ENCODE measurements at places on chromosomes 12 and 14. TPM values are rescaled to one million over a fixed set of nuclear protein-coding genes. Genes with fewer than 3 reads are reported as not detected.

PLEKHD1 gene
- 5.4 TPM for polyA plus RNA-seq

CLEC4E gene
- polyA plus RNA-seq: 1.8 TPM

SYNE3 gene
- polyA plus RNA-seq: 2.5 TPM

DNA sequence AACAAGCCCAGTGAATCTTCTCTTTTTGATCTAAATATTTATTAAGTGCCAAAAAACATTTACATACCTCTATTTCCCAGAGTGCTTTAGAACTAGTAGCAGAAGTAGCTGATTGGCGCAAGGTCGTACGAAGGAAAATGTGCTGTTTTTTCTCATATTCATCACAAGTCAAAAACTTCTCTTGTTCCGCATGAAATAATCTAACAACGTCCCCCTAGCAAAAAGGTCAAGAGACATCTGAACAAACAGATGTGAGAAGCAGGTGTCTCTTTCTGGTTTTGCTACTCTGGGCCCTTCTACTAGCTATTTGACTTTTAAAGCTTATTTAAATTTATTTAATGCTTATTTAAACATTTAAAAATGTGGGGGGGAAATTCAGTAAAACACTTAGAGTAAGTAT lies 117.8 kb downstream of the ITPR2 start:
- no peak for DNase-seq

GRCh38 chr12:64480148-64480547 lies 28.2 kb downstream of the TBK1 start:
- no peak for DNase-seq

DNA sequence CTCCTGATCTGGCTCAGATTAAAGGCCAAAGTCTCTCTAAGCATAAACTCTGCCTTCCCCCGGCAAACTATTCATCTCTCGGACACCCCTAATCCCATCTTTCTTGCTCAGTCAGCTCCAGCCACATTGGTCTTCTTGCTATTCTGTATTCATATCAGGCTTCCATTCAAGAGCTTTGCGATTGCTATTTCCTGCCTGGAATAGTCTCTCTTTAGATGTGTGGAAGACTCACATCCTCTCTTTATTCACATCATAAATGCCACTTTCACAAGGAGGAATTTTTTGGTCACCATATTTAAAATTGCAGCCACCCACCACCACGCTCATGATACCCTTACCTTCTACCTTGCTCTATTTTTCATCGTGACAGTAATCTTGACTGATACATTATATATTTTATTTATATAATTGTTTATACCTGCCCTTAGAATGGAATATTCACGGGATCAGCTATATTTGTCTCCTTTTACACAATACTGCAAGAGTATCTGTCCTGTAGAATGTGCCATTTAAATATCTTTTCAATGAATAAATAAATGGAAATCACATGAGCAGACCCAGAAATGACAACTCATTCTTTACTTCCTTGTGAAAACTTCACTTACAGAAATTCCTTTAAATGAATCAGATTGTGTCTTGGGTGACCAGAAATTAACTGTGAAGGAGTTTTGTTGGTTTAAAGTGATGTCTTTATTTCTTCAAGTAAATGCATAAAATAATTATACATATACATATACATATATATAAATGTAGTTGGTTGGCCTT lies 780.6 kb upstream of the FLRT2 start:
- no peak for DNase-seq

GRCh38 chr14:101878822-101879528 lies 85.4 kb upstream of the DYNC1H1 start:
- no peak for DNase-seq

DNA sequence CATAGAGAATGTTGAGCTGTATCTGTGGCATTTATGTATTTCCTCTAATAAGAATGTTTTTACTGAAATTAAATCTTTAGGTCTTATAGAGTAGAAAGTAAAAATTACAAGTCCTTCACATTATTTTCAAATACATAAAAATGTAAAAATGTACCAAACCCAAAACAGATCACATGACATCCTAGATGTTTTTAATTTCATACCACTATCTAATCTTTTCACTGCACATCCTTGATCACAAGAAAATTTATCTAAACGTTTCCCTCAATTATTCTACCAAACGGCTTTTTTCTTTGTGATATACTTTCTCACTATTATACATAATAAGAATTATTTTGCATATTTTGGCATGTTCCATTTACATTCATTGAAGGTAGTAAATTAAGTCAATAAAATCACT lies 18.3 kb downstream of the SGPP1 start:
- no peak for DNase-seq

DNA sequence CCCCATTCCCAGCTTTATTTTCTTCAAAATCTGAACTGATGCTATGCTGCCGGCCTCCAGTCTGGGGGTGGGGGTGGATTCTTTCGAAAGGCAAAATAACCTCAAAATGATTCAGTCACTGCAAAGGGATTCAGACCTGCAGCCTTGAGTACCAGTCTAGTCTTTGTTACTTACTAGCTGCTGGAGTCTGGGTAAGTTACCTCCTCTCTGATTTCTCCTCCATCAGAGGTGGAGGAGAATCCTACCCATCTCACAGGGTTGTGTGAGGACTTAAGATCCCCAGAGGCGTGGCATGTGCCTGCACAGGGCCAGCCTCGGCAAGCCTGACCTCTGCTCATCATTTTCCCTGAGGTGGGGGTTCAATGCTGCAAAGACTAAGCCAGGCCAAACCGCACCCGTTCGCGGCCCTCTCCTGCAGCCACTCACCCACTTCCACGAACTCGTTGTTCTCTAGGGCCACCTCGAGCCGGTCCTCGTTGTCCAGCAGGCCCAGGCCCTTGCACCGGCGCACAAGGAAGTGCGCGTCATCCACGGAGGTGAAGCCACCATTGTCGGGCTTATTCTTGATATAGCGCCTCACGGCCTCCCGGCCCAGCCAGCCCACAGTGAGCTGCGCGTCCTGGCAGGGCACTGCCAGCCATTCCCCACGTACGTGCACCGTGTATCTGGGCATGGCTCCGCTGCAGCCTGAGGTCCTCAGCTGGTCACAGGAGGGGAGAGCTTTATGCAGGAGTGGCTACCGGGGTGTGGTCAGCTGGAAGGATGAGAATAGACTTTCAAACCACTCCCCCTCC lies 709 bp downstream of the HAL start:
- DNase-seq: no peak
